HT1080 (cell line): ENCODE measurements at places on chromosomes 3 and 15.

DNA sequence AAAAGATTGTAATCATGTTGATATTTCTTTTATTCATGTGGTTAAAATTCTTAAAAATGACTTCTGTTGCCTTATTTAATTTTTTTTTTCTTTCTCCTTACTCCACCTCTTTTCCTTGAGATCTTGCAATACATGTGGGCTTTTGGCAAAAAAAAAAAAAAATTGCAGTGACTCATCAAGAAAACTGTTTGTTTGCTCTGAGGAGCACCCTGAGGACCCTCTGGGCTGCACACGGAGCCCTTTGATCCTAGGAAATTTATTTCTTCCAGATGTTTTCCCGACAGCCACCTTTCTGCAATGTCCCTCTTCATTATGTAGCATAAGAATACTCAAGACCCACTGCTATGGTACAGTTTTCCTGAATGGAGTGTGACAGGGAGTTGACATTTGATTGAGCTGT, 371.7 kb downstream of the ZBTB20 start:
- peak; percentile 39 for DNase-seq

GRCh38 chr15:88020806-88021205, 235.7 kb downstream of the NTRK3 start:
- no peak for DNase-seq

- DNase-seq = no peak
These were observed 61.1 kb downstream of the AMOTL2 start for GRCh38 chr3:134312873-134313846.

DNA sequence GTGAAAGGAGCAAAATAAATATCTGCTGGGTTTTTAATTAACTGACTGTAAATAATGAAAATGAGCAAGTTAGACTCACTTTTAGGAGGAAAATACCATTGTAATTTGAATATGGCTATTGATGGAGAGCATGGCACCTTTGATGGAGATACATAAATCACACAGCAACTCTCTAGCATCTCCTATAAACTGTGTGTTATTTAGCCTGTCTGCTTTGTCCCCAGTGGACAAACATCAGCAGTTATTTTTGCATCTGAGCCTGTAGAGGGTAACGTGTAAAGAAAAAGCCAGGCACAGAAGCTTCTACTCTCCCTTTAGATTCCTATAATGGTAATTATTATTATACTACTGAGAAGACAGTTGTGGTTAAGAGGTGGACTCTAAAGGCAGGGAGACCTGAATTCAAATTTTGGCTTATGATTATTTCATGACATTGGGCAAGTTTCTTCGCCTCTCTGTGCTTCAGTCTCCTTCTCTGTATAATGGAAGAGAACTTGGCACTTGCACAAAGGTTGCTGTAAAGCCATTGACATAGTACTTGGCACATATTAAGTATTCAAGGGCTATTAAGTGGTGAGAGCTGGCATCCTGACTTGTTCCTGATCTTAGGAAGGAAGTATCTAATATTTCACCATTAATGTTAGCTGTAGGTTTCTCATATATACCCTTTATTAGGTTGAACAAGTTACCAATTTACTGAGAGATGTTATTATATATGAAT, 289.5 kb upstream of the TRIM42 start:
- no peak for DNase-seq

DNA sequence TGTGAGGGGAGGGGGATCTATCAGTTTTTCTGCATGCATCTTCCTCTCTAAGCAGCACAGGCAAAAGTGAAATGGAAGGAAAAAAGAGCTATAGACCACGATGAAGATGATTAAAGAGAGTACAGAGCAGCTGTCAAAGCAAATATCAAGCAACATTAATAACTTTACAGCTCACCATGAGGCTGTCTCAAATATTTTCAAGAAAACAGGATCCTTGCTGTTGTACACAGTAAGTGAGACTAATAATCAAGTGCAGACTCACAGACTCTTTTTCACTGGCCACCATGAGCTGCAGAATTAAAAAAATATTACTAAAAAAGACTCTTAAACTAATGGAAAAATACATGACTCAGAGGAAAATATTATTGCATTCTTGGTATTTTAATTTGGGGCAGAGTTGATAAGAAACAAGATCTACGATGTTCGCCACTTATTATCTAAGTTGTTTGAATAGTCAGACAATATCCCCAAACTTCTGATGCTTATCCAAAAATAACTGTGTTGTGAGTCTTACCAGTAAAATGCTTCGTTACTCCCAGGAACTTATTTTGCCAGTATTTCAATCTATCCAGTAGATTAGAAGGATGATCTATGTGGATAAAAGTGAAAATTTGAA, 817.5 kb upstream of the ALCAM start:
- DNase-seq = no peak

DNA sequence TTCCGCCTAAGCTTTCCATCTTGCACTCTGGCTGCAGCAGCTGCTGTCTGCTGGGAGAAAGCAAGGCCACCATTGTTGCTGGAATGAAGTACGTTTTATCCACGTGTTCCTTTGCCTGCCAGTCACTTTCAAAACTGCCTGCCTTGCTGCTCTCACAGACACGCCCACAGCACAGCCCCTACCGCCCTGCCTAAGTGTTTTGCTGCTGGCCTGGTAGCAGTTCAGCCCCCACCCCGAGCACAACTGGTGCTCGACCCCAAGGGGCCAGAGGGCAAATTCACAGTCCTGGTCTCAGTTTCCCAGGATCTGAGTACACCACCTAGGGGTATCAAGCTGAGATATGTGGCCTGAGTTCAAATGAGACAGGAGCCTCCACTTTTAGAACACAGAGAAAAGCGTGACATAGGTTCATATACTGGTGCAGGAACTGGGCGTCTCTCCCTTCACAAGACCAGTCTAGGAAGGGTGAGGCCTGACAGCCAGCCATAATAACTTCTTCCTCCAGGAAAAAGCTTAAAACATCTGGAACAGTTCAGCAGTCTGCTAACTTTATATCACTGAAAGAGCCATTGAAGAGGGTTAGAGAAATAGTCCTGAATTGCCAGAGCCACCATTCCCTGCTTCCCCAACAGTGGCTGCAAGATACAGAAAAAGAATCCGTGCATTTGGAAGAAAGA, 1012.3 kb downstream of the ZPLD1 start:
- DNase-seq = no peak

DNA sequence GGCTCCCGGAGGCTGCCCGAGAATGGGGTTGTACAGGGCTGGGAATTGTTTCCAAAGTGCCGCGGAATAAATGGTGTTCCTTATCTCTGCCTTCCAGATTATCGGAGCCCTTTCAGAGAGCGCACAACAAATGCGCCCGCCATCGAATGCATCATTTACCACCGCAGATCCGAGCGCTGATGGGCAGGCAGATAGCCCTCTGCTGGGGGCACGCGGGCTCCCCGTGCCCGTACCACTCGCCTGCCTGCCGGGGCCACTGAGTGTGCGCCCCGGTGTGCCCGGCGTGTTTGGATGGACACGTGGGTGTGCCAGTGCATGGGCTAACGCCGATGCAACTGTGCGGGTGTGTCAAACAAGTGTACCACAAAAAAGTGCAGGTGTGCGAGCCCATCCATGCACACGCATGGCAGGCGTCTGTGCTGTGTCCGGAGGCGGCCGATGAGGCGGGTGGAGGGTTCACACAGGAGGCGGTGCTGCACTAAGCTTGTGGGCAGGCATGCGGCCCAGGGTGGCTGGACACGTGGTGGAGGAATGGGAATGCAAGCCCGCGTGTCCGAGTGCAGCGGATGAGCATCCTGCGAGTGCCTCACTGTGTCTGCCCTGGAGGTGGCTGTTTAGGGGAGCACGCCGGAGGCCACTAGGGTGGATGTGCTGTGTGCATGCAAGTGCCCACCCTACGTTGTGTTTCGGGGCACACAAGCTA, 3.8 kb upstream of the GATA2 start:
- DNase-seq = no peak

DNA sequence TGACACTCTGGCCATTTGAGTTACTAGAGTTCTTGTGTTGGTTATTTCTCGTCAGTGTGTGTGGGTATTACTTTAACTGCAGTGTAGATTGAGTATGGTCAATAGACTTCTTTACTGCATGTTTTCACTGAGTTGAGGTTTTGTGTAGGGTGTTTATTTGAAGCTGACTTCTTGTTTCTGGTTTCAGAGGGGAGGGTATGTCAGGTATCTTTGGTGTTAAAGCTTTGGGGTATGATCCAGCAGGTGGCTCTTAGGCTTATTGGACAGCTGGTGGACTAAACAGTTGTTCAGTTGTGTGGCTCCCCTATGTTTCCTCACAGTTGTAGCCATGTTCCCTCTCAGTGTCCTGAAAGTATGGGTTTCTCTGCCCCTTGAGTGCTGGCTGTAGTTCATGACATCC, 72.0 kb downstream of the AKAP13 start:
- no peak for DNase-seq

- DNase-seq = peak; percentile 52
These were observed 102.9 kb downstream of the CHST2 start for GRCh38 chr3:143222505-143222904.

GRCh38 chr3:60935709-60936108, 315.5 kb downstream of the FHIT start:
- peak; percentile 81 for DNase-seq

DNA sequence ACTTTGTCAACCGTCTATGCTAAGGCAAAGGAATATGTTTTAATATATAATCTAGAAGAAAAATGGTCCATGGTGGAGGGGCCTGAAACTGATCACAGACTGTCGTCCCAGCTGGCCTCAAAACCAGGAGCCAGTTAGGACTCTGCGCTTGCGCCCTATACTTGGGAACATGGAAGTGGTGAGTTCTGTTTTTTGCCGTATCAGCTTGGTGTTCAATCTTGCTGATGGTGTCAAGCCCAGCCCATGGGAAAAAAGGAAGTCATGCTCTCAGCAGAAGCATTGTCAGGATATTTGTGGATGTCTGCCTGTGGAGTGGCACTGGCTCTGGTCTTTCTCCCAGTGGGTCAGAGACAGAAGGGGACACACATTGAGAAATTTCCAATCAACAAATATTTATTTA, 342.0 kb upstream of the CTDSPL start:
- DNase-seq = no peak
